Right atrium auricular region (tissue), 2 donors: ENCODE measurements at places on chromosomes 7 and 10. TPM values are rescaled to one million over a fixed set of nuclear protein-coding genes. Genes with fewer than 3 reads are reported as not detected.

DNA sequence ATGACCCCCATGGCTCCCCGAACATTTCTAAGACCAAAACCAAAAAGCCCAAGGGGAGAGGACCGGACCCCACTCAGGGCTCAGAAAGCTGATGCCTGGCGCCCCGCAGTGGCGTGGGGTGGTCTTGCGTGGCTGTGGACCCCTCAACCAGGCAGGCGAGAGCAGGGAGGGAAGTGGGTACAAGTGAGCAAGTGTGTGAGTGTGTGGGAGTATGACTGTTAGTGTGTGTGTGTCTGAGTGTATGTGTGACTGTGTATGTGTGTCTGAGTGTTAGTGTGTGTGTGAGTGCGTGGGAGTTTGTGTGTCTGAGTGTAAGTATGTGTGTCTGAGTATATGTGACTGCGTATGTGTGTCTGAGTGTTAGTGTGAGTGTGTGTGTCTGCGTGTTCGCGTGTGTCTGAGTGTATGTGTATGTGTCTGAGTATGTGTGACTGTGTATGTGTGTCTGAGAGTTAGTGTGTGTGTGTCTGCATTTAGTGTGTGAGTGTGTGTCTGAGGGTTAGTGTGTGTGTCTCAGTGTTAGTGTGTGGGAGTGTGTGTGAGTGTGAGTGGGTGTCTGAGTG, 34.0 kb upstream of the INSIG1 start:
- peaks cover under 1% of the 10 kb centered on the region for H3K4me1 ChIP-seq
- H3K4me3 ChIP-seq = no peak overlapping the region
- H3K27ac ChIP-seq = no peak overlapping the region
- H3K27me3 ChIP-seq = no peaks in the 10 kb centered on the region

GRCh38 chr7:67547183-67547907, 550.7 kb downstream of the TYW1 start:
- no peaks in the 10 kb centered on the region for H3K27me3 ChIP-seq
- H3K4me3 ChIP-seq = no peak overlapping the region
- DNase-seq = no peak
- H3K4me1 ChIP-seq = no peaks in the 10 kb centered on the region

GRCh38 chr10:94013331-94013760, 19.6 kb downstream of the PLCE1 start:
- no peak for DNase-seq
- H3K27ac ChIP-seq = no peak overlapping the region
- no peaks in the 10 kb centered on the region for H3K27me3 ChIP-seq
- H3K4me1 ChIP-seq = peaks cover 34% of the 10 kb centered on the region
- no peaks in the 10 kb centered on the region for H3K36me3 ChIP-seq

- no peaks in the 10 kb centered on the region for H3K27me3 ChIP-seq
- DNase-seq = no peak
- H3K4me3 ChIP-seq = no peak overlapping the region
- H3K36me3 ChIP-seq = no peaks in the 10 kb centered on the region
- no peak overlapping the region for H3K27ac ChIP-seq
- H3K4me1 ChIP-seq = no peaks in the 10 kb centered on the region
These were observed 60.7 kb downstream of the CNTNAP2 start for GRCh38 chr7:146177301-146177700.

GRCh38 chr7:117730390-117730789, 142.9 kb downstream of the CTTNBP2 start:
- H3K4me1 ChIP-seq = peaks cover 19% of the 10 kb centered on the region
- no peak overlapping the region for H3K4me3 ChIP-seq
- H3K27me3 ChIP-seq = no peaks in the 10 kb centered on the region

DNA sequence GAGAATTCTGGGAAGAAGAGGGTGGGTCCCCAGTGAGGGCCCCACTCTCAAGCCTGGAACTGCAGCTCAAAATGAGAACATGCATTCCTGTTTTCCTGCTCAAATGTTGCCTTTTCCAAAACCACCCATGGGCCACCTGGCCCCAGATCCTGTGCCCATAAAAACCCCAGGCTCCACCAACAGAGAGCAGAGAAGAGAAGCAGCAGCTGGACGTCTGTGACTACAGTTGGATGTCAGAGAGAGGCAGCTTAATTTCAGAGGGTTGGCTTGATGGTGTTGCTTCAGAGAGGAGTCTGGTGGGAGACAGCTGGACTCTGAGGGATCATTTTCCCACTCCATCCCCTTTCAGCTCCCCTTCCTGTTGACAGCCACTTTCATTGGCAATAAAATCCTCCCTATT, 256.4 kb downstream of the FZD1 start:
- no peak overlapping the region for H3K27ac ChIP-seq
- H3K36me3 ChIP-seq = no peaks in the 10 kb centered on the region
- H3K4me3 ChIP-seq = no peak overlapping the region
- no peaks in the 10 kb centered on the region for H3K4me1 ChIP-seq
- DNase-seq = no peak
- H3K27me3 ChIP-seq = no peaks in the 10 kb centered on the region

GRCh38 chr10:116178086-116178605, 94.9 kb downstream of the GFRA1 start:
- H3K27me3 ChIP-seq = no peaks in the 10 kb centered on the region
- no peaks in the 10 kb centered on the region for H3K36me3 ChIP-seq
- no peaks in the 10 kb centered on the region for H3K4me1 ChIP-seq
- H3K27ac ChIP-seq = no peak overlapping the region
- DNase-seq = no peak

DNA sequence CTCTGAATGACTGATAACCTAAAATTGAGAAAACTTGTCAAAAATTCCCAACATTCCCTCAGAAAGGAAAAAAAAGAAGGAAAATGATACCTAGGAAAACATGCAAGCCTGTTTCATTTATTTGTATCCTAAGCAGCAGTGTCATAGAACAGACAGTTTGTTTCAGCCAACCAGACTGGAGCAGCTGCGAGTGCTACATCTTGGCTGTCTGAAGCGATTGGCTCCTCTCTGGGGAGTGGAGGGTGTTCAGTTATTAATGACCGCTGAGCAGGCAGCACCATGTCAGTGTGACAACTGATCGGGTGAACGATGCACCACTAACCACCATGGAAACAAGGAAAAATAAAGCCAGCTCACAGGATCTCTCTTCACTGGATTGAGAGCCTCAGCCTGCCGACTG, at the start of gene LRRN3:
LRRN3 (plus strand) TSS at position 282 of the 400 bp plus-strand sequence. CDS start 31,646 bp downstream, outside the sequence.
- peaks cover 9% of the 10 kb centered on the region for H3K4me1 ChIP-seq
- no peaks in the 10 kb centered on the region for H3K27me3 ChIP-seq
- H3K27ac ChIP-seq = peak within 1 kb of the TSS; percentile 70
- DNase-seq = no peak
- H3K4me3 ChIP-seq = peak within 1 kb of the TSS; percentile 48

The IDI2 gene
- not detected for total RNA-seq

The SLC16A9 gene
- total RNA-seq = 0.90 TPM

The SYT15B gene
- 1.5 TPM for total RNA-seq

The SEC61G gene
- 307 TPM for total RNA-seq

The VPS37D gene
- total RNA-seq = 2.2 TPM

DNA sequence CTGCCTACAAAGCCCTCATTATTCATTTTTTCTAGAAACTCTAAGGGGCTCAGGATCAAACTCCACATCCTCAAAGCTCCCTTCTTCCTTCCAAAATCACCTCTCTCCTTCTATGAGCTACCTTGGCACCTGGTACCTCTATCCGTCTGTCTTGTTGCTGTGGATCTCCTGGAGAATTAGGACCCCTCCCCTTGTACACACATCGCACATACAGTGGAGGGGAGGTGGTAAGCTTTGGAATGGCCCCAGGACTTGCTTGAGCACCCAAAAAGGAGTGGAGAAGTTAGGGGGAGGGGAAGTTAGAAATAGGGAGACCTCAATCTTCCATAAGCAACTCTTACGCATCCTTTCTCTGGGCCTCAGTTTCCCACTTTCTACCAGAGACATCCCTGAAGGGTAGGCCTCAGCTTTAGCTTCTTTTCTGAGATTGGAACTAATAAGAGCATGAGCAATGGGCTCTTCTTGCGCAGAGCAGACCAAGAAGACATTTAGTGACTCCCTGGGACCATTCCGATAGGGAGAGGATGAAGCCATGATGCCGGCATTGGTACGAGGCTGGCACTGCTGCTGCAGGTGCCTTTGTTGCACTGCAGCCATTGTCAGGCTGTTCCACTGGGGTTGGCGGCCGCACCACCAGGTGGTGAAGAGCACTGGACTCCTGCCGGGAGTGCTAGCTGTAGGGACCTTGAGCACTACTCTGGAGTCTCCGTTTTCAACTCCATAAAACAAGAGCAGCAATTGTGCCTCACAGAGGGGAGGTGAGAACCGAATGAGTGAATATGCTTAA, 4.5 kb downstream of the CYP26C1 start:
- H3K27me3 ChIP-seq = peaks cover 40% of the 10 kb centered on the region
- H3K4me1 ChIP-seq = peaks cover 50% of the 10 kb centered on the region
- no peaks in the 10 kb centered on the region for H3K36me3 ChIP-seq
- H3K4me3 ChIP-seq = no peak overlapping the region
- no peak overlapping the region for H3K27ac ChIP-seq

DNA sequence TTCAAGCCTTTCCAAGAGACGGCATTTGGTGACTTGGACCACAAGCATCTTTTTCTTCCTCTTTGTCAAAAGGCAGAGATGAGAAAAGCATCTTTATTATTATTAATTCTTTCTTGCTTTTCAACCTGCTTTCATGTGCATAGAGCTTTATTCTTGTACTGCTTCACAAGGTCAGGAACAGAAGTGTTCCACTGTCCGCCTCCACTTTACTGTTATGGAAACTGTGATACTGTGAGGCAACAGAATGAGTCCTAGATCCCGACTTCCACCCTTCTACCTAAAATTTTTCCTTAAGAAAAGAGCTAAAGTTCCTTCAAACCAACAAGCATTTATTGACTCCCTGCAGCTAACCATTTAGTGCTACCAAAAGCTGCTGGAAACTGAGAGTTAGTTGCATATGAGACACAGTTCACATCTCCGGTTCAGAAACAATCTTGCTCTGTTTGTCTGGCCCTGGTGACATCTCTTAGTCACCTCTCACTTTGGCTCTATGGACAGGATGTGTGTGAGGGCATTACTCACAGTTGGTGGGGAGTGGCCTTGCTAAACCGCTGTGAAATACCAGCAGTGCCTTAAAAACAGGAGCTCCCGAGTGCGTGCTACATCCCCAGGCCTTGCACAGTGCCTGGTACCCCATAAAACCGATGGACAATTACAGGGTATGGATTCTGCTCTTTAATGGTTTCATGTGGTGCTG, 77.1 kb upstream of the TRIL start:
- peak overlapping the region; percentile 0 for H3K27ac ChIP-seq
- no peak for DNase-seq
- no peaks in the 10 kb centered on the region for H3K4me1 ChIP-seq
- no peaks in the 10 kb centered on the region for H3K36me3 ChIP-seq
- no peak overlapping the region for H3K4me3 ChIP-seq
- no peaks in the 10 kb centered on the region for H3K27me3 ChIP-seq

DNA sequence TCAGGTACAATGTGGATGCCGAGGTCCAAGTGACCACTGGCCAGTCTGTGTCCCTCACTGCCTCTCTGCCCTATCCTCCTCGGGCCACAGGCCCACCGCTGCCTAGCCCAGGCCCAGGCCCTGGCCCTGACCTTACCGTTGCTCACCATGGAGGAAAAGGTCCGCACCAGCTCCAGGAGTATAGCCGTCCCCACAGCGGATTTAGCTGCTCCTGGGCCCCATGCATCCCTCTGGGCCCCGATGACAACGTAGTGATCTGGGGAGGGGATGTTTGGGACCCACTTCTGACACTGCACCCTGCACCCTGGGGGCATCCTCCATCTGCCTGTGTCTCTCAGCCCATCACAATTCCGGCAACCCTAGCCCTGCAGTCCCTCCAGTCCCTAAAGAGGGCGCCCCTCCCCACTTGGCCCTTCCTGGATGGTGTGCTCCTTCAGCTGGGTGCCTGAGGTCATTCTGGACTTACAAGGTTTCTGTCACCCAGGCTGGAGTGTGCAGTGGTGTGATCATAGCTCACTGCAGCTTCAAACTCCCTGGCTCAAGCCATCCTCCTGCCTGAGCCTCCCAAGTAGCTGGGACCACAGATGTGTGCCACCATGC, 12.1 kb downstream of the TFR2 start:
- H3K27me3 ChIP-seq = no peaks in the 10 kb centered on the region
- no peak overlapping the region for H3K4me3 ChIP-seq
- peaks cover 17% of the 10 kb centered on the region for H3K4me1 ChIP-seq
- no peak for DNase-seq
- no peak overlapping the region for H3K27ac ChIP-seq

GRCh38 chr7:47578579-47579270, 3.2 kb downstream of the TNS3 start:
- no peak for DNase-seq
- peaks cover 88% of the 10 kb centered on the region for H3K4me1 ChIP-seq
- H3K4me3 ChIP-seq = no peak overlapping the region
- no peaks in the 10 kb centered on the region for H3K36me3 ChIP-seq
- H3K27me3 ChIP-seq = no peaks in the 10 kb centered on the region

GRCh38 chr7:143265017-143265693, 1.9 kb downstream of the GSTK1 start:
- peaks cover 29% of the 10 kb centered on the region for H3K36me3 ChIP-seq
- no peaks in the 10 kb centered on the region for H3K4me1 ChIP-seq
- no peak for DNase-seq
- no peak overlapping the region for H3K27ac ChIP-seq

DNA sequence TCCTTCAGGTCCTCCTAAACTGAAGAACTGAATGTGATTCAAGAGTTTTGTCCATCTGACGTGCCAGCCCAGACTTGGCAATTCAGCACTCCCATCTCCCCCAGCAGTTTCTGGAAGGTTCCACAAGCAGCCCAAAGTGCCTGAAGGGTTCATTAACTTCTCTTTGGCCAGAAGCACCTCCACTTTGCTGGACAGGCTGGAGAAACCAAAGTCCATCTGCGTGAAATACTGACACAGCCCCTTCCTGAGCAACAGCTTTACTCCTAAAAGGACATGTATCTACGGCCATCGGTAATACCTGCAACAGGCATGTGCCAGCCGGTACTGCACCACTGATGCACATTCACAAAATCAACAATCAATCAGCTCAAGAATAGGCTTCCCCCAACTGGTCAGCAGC, 48.5 kb downstream of the RSU1 start:
- no peaks in the 10 kb centered on the region for H3K27me3 ChIP-seq
- no peak overlapping the region for H3K4me3 ChIP-seq
- no peak overlapping the region for H3K27ac ChIP-seq
- no peaks in the 10 kb centered on the region for H3K4me1 ChIP-seq

DNA sequence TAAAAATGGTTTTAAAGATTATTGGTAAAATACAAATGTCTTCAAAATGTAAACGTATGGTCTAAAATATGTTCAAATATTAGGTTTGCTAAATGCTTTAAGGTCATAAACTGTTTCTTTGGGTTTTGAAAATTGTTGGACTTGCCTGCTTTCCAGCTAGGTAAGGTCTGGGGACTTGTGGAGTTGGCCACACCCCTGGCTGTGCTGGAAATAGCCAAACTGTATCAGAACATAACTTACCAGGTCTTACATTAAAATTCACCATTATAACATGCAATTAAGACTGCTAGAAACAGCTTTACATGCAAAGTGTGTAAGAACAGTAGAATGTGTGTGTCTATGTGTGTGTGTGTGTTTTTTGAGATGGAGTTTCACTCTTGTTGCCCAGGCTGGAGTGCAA, 29.7 kb upstream of the BNIP3 start:
- no peak for DNase-seq
- no peaks in the 10 kb centered on the region for H3K4me1 ChIP-seq
- H3K4me3 ChIP-seq = no peak overlapping the region
- H3K27me3 ChIP-seq = no peaks in the 10 kb centered on the region
- H3K36me3 ChIP-seq = no peaks in the 10 kb centered on the region

- no peaks in the 10 kb centered on the region for H3K36me3 ChIP-seq
- no peak overlapping the region for H3K4me3 ChIP-seq
- no peak overlapping the region for H3K27ac ChIP-seq
These were observed 277.7 kb downstream of the ZEB1 start for GRCh38 chr10:31596765-31597164.
